Choroid plexus epithelial cell (primary cell): ENCODE measurements at places on chromosomes 4 and X.

DNA sequence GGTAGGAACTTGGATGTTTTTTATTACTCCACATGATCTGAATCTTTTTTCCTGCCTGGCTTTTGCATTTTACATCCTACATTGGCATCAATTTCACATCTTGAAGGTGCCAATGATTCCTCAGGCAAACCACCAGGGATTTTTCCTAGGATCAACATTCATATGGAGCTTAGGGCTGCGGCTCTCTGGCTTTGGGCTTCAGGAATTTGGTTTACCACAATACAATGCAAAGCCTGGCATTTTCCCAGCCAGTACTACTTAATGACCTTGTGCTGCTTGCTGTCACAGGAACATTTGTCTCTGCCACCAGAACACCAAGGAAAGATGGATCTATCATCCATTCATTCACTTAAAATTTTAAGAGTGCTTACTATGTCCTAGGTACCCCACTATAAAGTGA, 180.7 kb downstream of the PDGFC start:
- DNase-seq, result peak; percentile 53

DNA sequence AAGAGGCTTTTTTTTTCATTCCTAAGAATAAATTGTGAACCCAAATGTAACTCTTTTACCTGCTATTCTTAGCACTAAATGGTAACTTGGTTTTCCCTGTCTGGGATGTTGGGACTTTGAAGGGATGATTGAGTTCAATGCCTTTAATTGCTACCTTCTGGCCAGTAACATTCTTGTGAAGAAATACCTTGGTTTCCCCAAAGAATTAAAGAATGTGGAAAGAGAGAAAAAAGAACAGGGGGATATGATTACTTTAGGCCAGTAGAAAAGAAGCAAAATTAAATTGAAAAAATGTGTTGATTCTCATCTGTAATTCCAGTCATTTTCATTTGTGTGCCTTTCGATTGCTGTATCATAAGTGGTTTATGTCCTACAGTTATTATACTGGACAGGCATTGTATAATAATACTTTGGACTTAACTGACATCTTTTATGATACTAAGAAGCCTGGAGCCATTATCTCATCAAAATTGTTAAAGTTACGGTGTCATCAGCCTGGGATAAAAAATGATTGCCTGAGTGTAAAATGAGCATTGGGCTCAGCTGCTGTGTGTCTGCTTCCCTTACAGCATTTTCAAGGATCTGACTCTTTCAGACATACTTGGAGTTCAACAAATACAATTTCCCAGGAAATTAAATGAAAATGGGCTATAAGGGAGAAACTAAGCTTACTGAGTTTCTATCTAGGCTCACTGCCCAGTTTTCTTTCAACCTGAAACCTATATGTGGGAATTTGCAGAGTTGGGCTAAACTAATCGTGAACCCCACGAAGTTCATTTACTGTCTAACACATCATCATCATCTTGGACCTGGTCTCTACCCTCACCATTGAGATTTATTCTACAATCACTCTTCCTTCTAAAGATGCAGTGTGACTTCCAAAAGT, 146.3 kb downstream of the SHROOM3 start:
- no peak for DNase-seq

DNA sequence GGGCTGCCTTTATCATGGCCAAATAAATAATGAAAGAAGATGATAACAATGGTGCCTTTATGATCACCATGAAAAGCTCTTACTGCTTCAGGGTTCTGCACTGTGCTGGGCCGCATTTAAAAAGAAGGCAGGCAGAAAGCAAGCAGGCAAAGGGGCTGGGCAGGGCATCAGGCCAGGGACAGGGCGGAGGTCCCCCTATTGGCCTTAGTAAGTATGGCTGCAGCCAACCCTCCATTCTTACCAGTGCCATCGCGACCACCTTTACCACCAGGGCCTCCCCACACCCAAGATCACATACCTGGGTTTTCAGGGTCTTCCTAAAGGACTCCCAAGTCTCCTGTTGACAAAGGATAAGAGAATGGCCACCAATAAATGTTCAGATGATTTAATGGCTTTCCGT, 38.9 kb downstream of the CNGA2 start:
- DNase-seq, result no peak

DNA sequence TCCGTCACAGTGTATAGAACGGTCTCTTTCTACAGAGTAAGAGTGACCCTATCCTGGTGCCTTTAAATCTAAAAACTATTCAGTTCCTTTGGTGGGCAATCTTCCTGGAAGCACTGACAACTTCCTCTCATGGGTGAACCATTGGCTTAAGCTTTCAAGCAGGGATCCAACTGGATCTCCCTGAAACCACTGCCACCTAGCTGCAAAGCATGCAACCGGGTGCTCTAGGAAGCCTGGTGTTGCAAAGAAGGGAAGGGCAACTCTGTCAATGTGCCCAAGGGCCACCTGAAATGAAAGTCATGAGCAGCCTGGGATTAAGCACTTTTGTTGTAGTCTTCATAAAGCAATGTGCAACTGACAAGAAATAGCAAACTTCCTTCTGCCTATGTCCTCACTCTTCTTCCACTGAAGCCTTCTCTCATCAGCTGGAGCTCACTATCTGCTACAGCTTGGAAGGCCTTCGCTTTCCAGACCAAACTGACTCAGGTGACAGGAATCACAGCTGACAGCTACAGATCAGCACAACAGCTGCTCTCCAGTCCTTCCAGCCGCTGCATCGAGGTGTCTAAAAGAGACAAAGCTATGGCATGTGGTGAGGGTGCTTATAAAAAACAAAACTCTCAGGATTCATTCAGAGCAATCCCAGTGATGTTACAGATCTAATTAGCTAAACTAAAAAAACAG, 46.1 kb downstream of the SETD7 start:
- peak; percentile 54 for DNase-seq

- DNase-seq, result no peak
These were observed 196.7 kb downstream of the HS3ST1 start for GRCh38 chr4:11232015-11232414.

DNA sequence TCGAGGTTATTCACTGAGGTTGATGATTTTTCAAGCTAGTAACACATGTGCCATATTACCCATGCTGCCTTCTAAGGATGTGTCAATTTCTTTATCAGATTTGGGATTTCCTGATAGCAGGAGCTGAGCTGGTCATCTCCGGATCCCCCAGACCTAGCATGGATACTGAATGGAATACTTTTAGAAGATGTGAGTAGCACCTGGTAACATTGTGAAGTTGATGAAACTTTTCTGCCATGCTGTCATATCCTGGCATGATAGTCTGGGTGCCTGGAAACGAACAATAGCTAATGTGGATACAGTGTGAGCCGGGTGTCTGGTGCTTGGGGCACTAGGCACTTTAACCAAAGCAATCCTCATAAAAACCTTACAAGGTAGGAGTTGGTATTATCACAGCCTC, 11.0 kb upstream of the CYTL1 start:
- no peak for DNase-seq

GRCh38 chrX:77622672-77623071, 163.3 kb downstream of the ATRX start:
- DNase-seq, result no peak

DNA sequence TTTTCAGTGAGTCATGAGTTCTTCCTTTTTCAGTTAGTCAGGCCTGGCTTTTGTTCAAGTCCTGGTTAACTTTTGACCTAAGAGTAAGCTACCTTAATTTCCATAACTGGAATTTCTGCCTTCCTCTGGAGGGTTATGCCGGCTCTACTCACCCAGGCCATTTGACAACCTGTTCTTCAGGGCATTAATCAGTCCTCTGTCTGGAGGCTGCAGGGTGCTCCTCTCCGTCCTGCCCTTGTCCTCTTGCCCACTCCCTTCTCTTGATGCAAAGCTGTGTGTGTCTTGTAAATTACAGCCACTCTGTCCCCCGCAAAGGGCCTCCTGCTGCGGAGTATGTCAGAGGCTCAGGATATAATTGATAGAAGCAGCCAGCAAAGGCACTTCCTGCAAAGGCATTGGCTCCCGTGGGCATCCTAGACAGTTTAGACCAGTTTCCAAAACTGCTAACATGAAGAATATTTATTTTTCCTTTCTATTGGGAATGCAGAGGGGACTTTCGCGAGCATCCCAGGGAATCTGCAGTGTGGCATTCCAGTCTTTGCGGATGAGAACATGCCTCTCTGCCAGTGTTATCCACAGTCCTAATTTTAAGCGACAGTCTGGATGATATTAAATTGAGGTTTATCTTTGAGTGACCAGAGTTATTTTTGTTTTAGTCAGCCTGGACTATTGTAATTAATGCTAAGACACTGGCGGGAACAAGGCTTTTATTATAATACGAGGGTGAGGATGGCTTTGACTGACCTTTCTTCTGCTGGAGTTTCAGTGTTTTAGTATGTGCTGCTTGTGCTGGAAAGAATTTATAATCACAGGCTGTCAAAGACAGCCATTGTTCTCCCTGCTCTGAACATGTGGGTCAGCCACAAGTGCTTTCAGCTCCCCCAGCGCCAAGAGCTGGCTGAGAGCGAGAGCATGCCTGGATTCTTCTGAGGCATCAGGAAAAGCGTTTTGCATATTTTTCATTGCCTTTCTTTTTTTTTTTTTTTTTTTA, 74.2 kb downstream of the LIMCH1 start:
- peak; percentile 42 for DNase-seq

DNA sequence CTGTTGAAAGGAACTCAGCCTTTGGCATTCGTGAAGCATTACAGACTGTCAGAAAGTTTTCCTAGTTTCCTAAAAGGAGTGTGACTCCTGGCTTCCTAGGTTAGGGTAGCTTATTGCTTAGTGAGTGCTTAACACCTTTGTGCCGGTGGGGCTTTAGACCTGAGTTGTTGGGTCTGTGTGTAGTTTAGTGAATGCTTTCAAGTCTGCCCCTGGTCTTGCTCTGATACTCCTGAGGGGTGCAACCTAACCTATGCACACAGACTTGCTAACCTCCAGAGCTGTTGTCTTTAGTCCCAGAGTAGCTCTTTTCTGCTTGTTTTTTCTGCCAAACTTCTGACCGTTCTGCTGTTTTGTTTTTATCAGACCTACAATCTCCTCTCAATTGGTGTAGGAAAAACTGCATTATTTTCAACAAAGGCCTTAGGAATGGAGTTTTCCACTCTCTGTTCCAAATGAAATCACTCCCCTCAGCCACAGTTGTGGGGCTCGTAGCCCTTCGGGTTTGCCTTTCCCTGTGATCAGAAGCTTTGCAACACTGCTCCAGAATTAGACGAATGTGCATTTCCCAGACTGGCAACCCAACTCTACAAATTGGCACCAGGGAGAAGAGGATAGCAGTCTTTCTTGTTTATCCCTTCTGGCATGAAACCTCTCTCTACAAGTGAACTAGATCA, 1399.1 kb upstream of the PCDH7 start:
- no peak for DNase-seq

DNA sequence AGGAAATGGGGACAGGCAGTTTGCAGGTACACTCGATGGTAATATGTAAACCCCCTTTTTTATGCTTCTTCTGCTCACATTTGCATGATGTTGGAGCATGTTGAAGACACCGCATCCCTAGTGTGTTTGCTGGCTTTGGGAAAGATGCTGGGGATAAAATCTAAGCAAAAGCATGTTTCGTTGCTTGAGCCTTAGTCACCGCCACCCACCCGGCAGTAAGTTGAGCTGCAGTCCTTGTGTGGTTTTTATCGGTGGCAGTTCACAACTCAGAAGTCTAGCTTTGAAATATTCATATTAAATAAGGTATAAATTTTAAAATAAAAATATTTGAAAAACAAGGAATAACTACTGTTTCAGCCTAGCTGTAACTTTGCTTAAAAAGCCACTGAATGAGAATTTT, 21.7 kb upstream of the MND1 start:
- DNase-seq, result no peak

- peak; percentile 23 for DNase-seq
These were observed 27.8 kb upstream of the PSAPL1 start for GRCh38 chr4:7462509-7462971.

- peak; percentile 88 for DNase-seq
These were observed 21.7 kb downstream of the PDLIM3 start for GRCh38 chr4:185513489-185514181.

- no peak for DNase-seq
These were observed 284.4 kb upstream of the FGF16 start for GRCh38 chrX:77162777-77163176.

DNA sequence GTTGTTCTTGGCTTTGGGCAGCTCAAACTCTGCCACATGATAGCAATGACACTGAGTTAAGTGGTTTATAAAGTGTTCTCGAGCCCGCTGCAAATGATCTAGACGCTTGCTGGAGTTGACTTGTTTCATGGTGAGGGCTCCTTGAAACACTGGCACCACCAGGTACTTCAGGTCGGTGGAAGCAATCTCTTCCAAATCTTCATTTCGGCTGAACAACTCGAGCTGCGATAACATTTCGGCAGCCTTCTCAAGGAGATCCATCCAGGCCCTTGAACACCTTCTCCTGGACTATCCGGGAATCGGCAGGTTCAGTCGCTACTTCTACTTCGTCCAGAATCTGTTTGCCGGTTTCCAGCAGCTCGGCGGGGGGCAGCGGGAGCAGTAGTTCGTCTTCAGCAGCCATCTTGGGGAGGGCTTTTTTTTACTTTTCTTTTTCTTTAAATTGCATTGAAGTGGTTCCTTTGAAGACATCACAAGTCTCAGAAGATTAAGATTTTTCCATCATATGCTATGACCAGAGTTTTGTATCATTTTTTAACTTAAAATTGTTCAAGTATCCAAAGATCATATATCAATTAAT, 28.0 kb downstream of the HNRNPDL start:
- DNase-seq, result no peak

DNA sequence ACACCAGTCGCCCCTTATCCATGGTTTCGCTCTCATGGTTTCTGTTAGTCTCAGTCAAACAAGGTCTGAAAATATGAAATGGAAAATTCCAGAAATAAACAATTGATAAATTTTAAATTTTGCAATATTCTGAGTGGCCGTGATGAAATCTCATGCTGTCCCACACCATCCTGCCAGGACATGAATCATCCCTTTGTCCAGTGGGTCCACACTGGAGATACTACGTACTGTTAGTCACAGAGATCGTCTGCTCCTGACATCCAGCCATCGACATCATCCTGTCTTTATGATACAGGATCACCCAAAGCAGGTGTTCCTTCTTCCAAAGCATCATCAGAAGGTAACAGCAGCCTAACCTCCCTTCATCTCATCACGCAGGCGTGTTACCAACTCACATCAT, 76.5 kb upstream of the MSX1 start:
- DNase-seq, result peak; percentile 51

DNA sequence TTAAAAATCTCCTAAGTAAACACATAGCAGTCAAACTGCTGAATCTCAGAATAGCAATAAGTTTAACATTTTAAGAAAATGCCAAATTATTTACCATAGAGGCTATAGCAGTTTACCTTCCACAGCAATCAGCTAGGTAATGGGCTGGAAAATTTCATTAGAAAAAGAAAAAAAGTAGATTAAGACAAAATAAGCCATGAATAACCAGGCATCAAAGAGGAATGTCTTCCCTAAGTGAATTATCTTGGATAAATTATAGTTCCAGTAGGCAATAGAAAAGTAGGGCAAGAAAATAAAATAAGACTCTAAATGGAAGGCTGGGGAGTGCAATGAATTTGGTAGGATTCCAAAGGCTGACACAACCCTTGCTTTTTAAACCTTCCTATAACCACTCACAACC, 722.8 kb downstream of the TRAM1L1 start:
- no peak for DNase-seq

DNA sequence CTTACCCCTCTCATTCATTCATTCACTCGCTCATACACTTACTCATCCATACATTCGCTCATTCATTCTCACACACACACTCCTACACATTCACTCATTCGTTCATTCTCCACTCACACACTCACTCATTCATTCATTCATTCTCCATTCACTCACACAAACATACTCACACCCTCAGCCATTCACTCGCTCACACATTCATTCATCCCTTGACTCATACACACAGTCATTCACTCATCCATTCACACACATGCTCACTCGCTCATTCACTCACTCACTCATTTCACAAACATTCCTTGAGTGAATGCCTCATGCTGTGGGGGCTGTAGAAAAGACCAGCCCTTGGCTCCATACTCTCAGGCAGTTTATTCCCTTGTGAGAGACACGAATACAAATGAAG, 151.1 kb upstream of the MAMLD1 start:
- DNase-seq, result peak; percentile 40
